ENCODE measurements at places on chromosomes 7 and 10. TPM values are rescaled to one million over a fixed set of nuclear protein-coding genes. Genes with fewer than 3 reads are reported as not detected.

- H3K4me1 ChIP-seq, result no peaks in the 10 kb centered on the region
- no peak overlapping the region for H3K27ac ChIP-seq
- H3K4me3 ChIP-seq, result no peak overlapping the region
- no peak for DNase-seq
- H3K27me3 ChIP-seq, result no peaks in the 10 kb centered on the region
These were observed 105.3 kb downstream of the SKAP2 start for GRCh38 chr7:26759108-26759507.

- DNase-seq, result no peak
- H3K4me3 ChIP-seq, result no peak overlapping the region
- H3K4me1 ChIP-seq, result peaks cover 16% of the 10 kb centered on the region
- no peaks in the 10 kb centered on the region for H3K36me3 ChIP-seq
- no peak overlapping the region for H3K27ac ChIP-seq
- no peaks in the 10 kb centered on the region for H3K27me3 ChIP-seq
These were observed 6.4 kb downstream of the UBTD1 start for GRCh38 chr10:97505152-97505551.

DNA sequence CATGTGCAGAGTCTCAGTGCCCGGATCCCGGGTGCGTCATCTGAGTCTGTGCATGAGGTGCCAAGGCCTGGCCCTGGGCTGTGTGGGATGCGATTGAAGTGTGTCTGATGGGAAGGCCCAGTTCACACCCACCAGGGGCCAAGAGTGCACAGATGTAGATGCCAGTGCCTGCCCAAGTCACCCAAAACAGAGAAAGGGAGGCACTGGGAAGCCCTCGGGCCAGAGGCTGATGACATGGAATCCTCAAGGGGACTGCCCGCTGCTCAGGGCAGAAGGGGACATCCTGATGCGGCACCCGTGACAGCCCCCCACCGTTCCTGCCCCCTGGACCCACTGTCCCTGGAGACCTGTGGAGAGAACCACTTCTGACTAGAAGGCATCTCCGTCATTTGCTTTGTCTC lies 72.2 kb upstream of the ZNF479 start:
- no peaks in the 10 kb centered on the region for H3K36me3 ChIP-seq
- H3K27me3 ChIP-seq, result no peaks in the 10 kb centered on the region
- no peak overlapping the region for H3K4me3 ChIP-seq

DNA sequence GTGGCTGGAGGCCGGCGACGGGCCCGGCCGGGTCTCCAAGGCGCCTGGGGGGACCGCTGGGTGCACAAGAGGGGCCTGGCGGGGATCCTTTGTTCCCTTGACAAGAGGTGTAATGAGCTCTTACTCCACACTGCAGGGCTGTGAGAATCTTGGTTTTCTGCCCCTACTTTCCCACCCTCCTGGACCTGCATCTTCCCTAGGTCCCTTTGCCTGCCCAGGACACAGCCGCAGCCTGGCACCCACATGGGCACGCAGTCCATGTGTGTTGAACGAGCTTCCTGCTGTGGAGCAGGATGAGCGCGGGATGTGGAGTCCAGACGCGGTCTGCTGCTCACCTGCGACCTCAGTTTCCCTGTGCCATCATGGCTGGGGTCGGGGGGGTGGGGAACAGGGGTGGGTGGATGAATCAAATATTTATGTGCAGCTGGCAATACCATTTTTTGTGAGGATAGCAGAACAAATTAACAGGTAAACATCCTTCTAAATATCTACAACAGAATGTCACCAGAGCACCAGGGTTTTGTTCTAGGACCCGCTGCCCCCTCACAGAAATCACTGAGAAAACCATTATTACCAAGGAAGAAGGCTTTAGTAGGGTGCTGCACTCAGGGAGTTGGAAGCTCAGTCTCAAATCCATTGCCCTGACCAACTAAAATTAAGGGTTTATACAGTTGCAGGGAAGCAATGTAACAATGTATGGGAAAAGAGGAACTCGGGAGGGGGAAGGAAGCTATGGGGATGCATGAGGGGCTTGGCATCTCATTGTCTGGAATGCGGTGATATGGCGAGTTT lies 474 bp upstream of the NSMCE4A start:
- peak overlapping the region; percentile 74 for H3K27ac ChIP-seq
- peak overlapping the region; percentile 90 for H3K4me3 ChIP-seq
- H3K4me1 ChIP-seq, result peaks cover 10% of the 10 kb centered on the region

DNA sequence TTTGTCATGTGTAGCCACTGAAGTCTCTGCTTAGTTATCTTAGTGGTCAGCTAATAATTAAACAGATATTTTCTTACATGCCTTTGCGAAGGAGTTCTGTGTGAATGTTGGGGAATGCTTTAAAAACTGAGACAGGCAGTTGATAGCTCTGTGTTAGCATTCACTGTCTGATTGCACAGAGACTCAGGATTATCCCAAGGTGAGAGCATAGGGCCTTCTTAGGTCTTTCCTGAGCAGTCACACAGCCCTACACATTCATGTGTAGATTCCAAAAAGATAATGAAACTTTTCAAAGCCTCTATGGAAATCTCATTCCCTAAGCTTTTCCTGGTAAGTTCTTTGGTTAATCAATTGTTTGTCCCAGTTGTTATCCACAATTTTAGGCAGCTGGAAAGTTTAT lies 67.7 kb downstream of the CASD1 start:
- no peak overlapping the region for H3K27ac ChIP-seq
- no peak overlapping the region for H3K4me3 ChIP-seq
- no peak for DNase-seq

DNA sequence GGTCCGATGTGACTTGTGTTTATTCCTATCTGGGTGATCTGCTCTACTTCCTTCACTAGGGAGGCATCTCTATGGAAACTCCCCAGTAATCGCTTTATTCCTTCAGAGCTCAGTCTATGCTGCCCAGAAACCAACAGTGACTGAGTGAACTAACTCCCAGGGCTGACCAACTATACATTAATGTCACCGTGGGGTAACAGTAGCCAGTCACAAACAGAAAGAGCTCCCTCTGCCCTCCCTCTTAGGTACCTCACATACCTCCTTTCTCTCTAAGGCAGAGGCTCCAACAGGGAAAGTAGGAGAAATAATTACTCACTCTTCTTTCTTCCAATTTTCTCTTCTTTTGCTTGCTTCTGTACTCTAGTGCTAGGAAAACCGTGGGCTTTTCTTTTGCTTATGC lies 855.0 kb downstream of the REEP3 start:
- H3K27ac ChIP-seq, result no peak overlapping the region
- no peaks in the 10 kb centered on the region for H3K36me3 ChIP-seq
- DNase-seq, result no peak
- H3K27me3 ChIP-seq, result no peaks in the 10 kb centered on the region
- no peaks in the 10 kb centered on the region for H3K4me1 ChIP-seq

GRCh38 chr10:547591-548081 lies 141.8 kb downstream of the DIP2C start:
- H3K27ac ChIP-seq, result no peak overlapping the region
- H3K27me3 ChIP-seq, result no peaks in the 10 kb centered on the region
- no peak for DNase-seq
- H3K4me1 ChIP-seq, result peaks cover 15% of the 10 kb centered on the region
- H3K36me3 ChIP-seq, result no peaks in the 10 kb centered on the region

GRCh38 chr7:159210581-159211235 lies 66.0 kb upstream of the VIPR2 start:
- no peak for DNase-seq
- no peaks in the 10 kb centered on the region for H3K27me3 ChIP-seq
- H3K4me1 ChIP-seq, result no peaks in the 10 kb centered on the region

GRCh38 chr10:102775935-102776669 lies 32.4 kb downstream of the WBP1L start:
- H3K27me3 ChIP-seq, result no peaks in the 10 kb centered on the region
- H3K36me3 ChIP-seq, result peaks cover 1% of the 10 kb centered on the region
- peaks cover 89% of the 10 kb centered on the region for H3K4me1 ChIP-seq
- DNase-seq, result no peak

- H3K4me1 ChIP-seq, result no peaks in the 10 kb centered on the region
- H3K27ac ChIP-seq, result no peak overlapping the region
- H3K36me3 ChIP-seq, result no peaks in the 10 kb centered on the region
- no peak overlapping the region for H3K4me3 ChIP-seq
These were observed 28.5 kb downstream of the DNAJB9 start for GRCh38 chr7:108598153-108598552.

DNA sequence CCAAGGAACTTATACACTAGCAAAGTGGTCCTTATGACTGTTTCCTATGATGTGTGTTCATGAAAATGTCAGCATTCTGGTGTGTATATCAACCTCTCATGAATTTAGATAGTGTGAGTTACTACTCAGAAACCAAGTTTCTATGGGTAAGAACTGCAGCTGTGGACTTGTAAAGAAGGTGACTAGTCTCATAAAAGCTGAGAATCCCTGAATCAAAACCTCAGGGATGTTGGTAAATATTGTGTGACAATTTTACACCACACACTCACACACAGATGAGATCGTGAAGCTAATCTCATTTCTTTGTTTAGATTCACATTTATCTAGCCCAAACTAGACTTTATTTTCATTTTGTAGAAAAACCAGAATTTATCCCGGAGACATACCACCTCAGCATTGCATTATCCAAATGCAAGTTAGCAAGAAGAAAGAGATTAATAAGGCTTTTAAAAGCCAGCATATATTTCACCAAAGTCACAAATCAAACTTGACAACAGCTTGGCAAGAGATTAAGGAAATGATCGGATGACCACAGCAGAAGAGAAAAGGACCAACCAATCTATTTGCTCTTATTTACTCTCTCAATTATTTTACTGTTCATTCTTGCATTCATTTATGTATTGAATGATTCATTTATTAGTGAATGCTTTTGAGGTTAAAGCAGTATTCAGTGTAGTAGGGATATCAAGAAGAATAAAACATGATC lies 92.9 kb downstream of the PLXDC2 start:
- H3K36me3 ChIP-seq, result no peaks in the 10 kb centered on the region
- H3K27ac ChIP-seq, result no peak overlapping the region
- H3K27me3 ChIP-seq, result no peaks in the 10 kb centered on the region
- H3K4me3 ChIP-seq, result no peak overlapping the region

DNA sequence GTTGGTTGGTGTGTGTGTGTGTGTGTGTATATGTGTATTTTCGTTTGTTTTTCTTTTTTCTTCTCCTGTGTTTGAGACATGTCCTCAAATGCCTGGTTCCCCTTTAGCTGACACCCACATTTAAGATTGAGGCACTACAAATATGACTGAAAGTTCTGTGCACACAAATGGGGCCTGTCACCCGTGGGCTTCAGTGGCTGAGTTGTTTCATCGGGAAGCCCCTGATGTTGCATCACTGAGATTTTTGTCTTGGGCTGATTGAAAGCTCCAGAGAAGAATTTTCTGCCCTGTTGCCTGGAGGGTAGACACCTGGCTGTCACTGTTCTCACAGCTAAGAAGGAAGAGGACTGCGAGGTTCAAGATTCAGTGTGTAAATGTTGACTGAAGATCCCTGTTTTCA lies 283.8 kb upstream of the C7orf33 start:
- H3K4me3 ChIP-seq, result no peak overlapping the region
- no peaks in the 10 kb centered on the region for H3K36me3 ChIP-seq
- peaks cover 4% of the 10 kb centered on the region for H3K27me3 ChIP-seq

DNA sequence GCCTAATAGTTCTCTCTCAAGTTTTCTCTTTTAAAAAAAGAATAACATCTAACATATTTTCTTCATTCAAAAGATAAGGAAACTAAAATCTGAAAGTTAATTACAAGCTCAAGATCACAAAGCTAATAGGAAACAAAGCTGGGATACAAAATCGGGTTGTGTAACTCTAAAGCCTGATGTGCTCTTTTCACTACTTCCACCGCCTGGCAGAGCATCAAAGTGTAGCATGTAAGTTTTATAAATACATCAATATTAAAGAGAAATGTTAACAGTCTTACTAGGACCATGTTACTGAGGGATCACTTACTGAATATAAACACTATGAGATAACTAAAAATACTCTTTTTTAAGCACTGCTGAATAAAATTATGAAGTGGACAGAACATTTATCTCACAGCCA lies 97.2 kb downstream of the KMT2C start:
- no peaks in the 10 kb centered on the region for H3K4me1 ChIP-seq
- no peak overlapping the region for H3K4me3 ChIP-seq
- H3K27ac ChIP-seq, result no peak overlapping the region

GRCh38 chr7:148962823-148963582 lies 65.3 kb downstream of the PDIA4 start:
- H3K4me3 ChIP-seq, result peak overlapping the region; percentile 47
- no peaks in the 10 kb centered on the region for H3K36me3 ChIP-seq
- no peaks in the 10 kb centered on the region for H3K27me3 ChIP-seq
- no peak for DNase-seq
- H3K27ac ChIP-seq, result peak overlapping the region; percentile 78

DNA sequence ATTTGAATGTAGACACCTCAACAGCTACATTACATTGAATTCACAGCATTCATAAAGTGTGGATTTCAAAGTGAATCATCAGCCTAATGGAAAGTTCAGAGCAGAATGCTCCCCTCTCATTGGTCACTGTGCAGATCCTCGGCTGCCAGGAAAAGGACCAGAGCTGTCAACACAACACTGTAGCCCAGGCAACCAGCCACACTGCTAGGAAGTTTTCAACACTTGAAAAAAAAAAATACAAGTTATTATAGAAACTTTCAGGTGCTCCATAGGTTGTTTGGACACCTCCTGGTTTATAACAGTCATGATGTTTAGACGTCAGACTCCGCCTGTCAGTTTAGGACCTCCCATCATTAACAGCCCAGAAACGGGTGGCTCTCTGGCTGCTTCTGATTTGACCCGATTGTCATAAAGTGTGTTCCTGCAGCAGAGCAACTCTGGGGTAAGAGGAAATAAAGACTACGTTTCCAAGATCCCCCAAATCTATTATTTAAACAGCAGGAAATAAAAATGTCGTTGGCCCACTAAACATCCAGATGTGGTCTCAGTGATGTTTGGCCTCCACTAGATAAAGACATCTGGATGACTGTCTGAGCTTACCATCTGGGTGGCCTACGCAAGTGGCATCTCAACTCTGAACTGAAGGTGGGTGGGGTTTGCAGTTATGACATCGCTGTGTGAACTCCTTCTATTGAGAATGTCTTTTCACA lies 117.4 kb downstream of the CABCOCO1 start:
- peaks cover 11% of the 10 kb centered on the region for H3K4me1 ChIP-seq
- H3K27ac ChIP-seq, result peak overlapping the region; percentile 11
- no peaks in the 10 kb centered on the region for H3K36me3 ChIP-seq
- DNase-seq, result peak; percentile 40
- no peaks in the 10 kb centered on the region for H3K27me3 ChIP-seq
- H3K4me3 ChIP-seq, result no peak overlapping the region

- no peaks in the 10 kb centered on the region for H3K27me3 ChIP-seq
- H3K4me1 ChIP-seq, result no peaks in the 10 kb centered on the region
- no peaks in the 10 kb centered on the region for H3K36me3 ChIP-seq
- no peak for DNase-seq
- no peak overlapping the region for H3K4me3 ChIP-seq
These were observed 195.7 kb downstream of the THSD7A start for GRCh38 chr7:11636274-11636673.

GRCh38 chr7:93636276-93636675 lies 61.8 kb upstream of the CALCR start:
- H3K4me1 ChIP-seq, result no peaks in the 10 kb centered on the region
- H3K27ac ChIP-seq, result no peak overlapping the region
- no peaks in the 10 kb centered on the region for H3K27me3 ChIP-seq

GRCh38 chr7:81986723-81987470 lies 217.1 kb upstream of the HGF start:
- H3K4me1 ChIP-seq, result no peaks in the 10 kb centered on the region
- no peak for DNase-seq
- H3K4me3 ChIP-seq, result no peak overlapping the region
- no peaks in the 10 kb centered on the region for H3K27me3 ChIP-seq

SFTPA1 gene
- polyA plus RNA-seq, result not detected

DNAJC30 gene
- polyA plus RNA-seq, result 4.9 TPM

HYAL4 gene
- polyA plus RNA-seq, result 0.39 TPM

COL1A2 gene
- polyA plus RNA-seq, result 0.16 TPM

SPDYE6 gene
- polyA plus RNA-seq, result not detected

VSTM2A gene
- not detected for polyA plus RNA-seq

STN1 gene
- 29.0 TPM for polyA plus RNA-seq
